ENCODE measurements at places on chromosomes 3 and 15.

DNA sequence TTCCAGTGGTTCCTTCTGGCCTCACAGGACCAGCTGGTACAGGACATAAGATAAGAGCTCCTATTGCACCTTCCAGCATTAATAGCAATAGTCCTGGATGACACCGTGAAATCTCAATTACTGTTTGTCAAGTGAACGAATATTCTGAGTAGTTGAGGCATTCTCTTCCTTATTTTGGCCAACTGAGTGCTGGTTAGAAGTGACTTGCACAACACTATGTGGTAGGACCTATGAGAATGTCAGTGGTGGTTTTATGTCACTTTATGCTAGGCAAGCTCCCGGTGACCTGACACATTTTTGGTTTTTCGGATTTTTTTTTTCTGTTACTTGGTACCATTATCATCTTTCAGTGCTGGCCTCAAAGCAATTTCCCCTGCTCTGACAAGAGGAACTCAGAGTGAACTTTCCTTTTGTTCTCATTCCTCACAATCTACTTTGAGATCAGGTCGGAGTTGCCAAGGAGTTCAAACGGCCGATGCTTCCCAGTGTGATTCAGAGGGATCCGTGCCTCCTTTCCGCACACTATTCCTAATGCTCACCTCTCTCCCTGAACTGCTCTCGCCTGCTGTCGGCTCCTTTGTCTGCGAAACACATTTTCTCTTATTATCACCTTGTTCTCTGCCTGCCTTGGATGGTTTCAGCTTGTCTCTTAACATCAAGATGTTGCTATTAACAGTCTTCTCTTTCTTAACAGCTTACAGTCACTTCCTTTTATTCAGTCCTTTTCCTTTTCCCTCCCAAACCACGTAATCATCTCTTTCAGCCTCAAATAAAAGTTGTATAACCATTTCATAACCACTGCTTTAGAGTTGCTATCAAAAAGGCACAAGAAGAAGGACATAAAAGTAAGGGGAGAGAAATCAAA is 35.8 kb downstream of the QTRT2 start:
- DNase-seq = peak; percentile 60

DNA sequence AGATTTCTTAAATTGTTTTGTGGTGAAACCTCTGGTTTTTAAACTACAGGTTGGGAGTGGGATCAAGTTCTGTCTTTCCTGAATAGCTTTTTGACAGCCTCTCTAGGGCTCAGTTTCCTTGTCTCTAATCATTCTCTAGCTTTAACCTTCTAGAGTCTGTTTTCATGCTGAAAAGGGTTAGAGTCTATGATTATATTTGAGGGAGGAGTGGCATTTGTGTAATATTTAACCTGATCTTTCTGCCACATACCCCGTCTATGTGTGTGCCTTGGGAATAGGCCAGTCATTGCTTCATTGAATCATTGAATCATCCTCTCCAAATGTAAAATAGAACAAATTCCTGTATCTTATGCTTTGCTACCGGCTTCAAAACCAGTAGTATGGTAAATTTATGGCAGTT is 204.9 kb downstream of the KLHL25 start:
- peak; percentile 70 for DNase-seq

DNA sequence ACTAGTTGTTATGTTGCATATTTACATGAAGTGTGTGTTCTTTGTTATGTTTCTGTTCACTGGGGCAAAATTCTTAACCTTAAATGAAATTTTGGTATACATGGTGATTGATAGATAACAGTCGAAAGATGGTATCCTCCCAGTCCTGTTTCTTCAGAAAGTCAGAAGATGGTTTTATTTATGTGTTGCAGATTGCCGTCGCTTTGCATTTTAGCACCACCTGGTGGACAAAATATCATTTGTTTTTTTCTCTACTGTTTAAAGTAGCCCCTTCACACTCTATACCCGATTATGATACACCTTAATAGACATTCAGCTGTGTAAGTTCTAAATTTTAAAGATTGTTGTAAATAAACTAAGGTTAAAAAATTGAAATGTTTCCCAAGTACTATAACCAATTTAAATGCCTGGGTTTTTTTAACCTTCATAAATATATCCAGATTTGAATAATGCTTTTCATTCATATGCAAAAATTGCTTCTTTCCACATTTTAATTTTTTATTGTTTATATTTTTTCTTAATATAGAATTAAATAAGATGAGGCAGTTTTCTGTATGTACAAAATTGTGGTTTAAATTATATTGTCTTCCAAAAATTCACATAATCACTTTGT is 152.2 kb downstream of the ALCAM start:
- peak; percentile 44 for DNase-seq

GRCh38 chr3:33991673-33992072 is 193.2 kb downstream of the PDCD6IP start:
- DNase-seq = no peak

DNA sequence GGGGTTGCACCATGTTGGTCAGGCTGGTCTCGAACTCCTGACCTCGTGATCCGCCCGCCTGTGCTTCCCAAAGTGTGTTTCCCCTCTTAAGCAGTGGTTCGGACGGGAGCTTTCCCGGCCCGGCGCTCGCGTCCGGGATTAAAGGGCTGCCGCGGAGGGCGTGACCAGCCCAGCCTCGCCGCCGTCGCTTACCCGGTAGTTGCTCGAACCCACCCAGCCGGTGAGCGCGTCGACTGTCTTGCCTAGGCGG is 513 bp downstream of the CLASP2 start:
- peak; percentile 39 for DNase-seq

DNA sequence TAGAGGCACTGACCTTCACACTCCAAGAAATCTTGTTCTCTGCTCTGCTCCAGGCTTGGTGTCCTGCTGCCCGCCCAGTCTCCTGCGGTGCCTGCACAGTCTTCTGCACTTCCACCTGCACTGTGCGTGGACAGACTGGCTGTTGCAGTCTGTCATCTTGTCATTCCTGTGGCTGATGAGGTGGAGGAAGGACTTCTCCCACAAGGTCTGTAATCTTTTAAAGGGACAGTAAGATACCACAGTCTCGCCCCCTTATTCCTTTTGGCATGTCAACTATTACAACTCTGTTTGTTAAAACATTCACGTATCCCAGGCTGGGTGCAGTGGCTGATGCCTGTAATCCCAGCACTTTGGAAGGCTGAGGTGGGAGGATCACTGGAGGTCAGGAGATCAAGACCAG is 54.1 kb upstream of the IGF2BP2 start:
- no peak for DNase-seq

- peak; percentile 66 for DNase-seq
Measured at GRCh38 chr3:44993471-44994205, 17.6 kb downstream of the EXOSC7 start.

DNA sequence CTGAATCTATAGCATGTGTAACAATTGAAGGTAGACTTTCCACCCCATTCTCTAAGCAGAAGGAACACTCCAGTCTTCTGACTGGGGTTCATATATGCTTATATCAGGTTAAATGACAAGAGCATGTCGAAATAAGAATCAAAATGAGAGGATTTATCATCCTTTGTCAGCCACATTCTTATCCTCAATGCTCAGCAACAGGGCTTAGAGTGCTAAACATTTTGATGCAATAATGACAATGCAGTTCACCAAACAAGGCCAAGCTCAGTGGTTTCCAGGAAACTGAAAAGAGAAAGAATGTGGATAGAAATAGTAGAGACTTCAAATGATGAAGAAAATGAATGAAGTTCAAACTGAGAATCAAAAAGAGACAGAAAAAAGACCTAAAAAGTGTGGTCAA is 78.0 kb downstream of the FSIP1 start:
- peak; percentile 48 for DNase-seq

GRCh38 chr3:126433496-126434263 is 39.0 kb downstream of the CFAP100 start:
- DNase-seq = no peak

- DNase-seq = no peak
Measured at GRCh38 chr15:36763685-36764084, 184.3 kb downstream of the CDIN1 start.

DNA sequence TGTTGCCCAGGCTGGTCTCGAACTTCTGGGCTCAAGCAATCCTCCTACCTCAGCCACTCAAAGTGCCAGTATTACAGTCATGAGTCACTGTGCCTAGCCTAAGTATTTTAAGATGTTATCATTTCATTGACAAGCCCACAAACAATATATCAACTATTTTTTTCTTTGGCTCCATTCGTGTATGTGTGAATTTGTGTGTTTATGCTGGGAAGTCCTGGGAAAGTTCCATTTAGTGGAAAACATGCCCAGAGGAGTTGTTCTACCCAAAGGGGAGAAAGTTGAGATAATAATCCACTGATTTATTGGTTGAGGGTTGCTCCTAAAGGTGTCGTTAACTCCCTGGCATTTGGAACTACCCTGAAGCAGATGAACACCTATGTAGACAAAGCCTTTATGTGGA is 58.8 kb downstream of the KIF9 start:
- no peak for DNase-seq

GRCh38 chr3:104909198-104909597 is 457.5 kb upstream of the ALCAM start:
- peak; percentile 71 for DNase-seq

DNA sequence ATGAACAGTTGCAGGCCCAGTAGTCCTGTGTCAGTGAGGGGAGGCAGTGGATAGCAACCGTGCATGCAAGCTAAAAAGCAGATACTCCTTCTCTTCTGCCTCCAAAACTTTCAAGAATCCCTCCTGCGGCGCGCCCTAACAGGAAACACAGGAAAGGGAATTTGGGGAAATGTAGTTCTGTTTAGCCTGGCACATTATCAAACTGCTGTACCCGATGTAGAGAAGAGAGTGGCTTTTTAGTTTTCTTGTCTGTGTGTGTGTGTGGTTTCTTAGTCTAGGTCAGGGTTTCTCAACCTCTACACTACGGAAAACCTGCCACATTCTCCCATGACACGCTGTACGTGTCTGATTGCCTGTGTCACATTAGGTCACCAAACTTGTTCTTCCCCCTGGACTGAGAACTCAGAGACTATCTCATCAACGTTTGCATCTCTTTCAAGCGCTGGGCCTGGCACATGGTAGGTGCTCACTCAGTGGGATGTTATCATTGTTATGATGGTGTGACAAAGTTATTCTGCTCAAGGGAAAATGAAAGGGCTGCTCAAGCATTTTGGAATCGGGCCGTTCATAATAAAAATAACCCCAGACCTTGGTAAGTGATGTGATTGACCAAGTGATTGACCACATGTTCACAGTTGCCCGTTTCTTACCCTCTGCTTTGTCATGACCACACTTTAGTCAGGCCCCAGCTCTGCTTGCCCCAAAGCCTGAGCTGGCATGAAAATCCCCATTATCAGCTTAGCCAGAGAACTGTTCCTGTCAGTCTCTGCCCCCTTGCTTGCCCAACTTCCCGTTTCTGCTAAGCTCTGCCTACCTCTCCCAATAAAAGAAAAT is 33.2 kb downstream of the TM4SF4 start:
- peak; percentile 57 for DNase-seq
